ENCODE measurements at places on chromosomes 7 and 10.

GRCh38 chr7:128135515-128136214 lies 104.4 kb upstream of the LRRC4 start:
- peak; percentile 49 for DNase-seq

- DNase-seq: no peak
These were observed 484.4 kb downstream of the SORCS1 start for GRCh38 chr10:106680061-106680460.

- DNase-seq: no peak
These were observed 34.1 kb downstream of the HYCC1 start for GRCh38 chr7:22979861-22980260.

DNA sequence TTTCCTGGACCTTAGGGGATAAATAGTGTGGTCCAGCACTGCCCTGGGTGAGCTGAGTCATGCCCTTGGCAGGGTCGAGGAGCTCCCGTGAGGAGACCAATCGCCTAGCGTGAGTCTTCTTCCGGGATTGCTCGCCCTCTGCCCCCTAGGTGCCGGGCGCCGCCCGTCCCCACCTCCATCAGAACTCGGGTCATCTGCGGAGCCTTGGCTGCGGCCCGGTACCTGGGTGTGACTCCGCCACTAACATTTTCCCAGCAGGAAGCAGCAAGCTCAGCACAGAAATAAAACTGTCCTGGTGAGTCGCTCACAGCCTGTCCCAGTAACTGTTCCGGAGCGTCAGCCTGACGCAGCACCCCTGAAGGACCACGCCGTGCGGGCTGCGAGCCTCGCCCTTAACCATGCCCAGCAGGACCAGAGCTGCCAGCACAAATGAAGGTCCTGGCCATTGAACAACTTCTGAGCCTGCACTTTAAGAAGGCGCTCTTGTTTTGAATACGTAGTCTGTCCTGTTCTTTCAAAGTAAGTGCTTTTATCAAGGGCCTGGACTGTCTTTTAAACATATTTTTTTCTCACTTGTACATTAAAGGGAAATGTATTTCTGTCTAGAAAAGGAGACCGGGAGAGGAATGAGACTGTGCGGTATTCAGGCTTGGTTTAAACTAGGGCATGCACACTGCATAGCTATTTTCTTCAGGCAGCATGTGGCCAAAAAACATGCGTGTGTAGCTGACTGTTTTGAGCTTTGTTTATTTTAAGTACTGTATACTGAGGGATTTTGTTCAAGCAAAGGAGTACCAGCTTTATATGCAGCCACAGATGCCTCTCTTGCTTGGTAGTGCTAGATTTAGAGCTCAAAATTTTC lies 136.7 kb downstream of the HECW1 start:
- no peak for DNase-seq

- DNase-seq: no peak
These were observed 35.9 kb upstream of the PRKCQ start for GRCh38 chr10:6615971-6616370.

GRCh38 chr10:25078658-25079431 lies 62.4 kb downstream of the THNSL1 start:
- DNase-seq: no peak

- peak; percentile 38 for DNase-seq
These were observed at the start of gene GOLGA7B for GRCh38 chr10:97849687-97850402. Gene GOLGA7B (plus strand): TSS chr10:97849843. CDS start chr10:97850304, 461 bp downstream.

- no peak for DNase-seq
These were observed 39.7 kb downstream of the ARID5B start for GRCh38 chr10:61941202-61941681.

- no peak for DNase-seq
These were observed 135.9 kb downstream of the ZNF92 start for GRCh38 chr7:65509368-65510186.

DNA sequence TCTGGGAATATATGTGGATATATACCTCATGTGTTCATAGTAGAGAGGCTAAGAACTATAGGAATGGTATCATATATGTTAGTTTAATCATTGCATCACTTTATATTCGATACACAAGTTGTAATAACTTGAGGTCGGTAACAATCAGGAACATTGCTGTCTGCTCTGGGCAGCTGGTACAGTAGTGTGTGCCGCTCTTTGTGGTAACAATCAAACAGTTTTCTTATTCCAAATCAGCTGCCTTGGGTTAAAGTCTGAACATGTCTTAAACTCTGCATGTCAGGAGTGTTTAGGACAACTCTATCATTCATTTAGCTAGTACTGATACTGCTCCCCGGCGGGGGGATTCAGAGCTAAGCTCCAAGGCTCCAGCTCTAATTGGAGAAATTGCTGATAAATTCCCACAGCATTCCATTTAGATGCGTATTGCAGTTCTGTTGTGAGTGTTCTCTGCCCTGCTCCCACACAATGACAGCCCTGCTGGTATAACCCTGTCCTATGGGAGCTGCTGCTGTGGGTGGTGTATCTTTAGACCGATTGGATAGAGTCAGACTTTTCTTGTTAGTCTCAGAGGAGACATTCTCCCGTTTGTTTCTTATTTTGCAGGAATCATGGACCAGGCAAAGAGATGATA lies 707.5 kb upstream of the FZD8 start:
- no peak for DNase-seq

GRCh38 chr7:71776726-71777125 lies 635.4 kb downstream of the CALN1 start:
- no peak for DNase-seq

- DNase-seq: no peak
These were observed 87.7 kb downstream of the PRKG1 start for GRCh38 chr10:51162002-51162401.
